T-helper 2 cell treated with Interferon-gamma antibody and Interleukin-4, amounts not matched to agents 5 μg/mL and 100 μg/mL, for 36 hours (primary cell): ENCODE measurements at places on chromosomes 16 and 17.

GRCh38 chr17:28839221-28839620 lies 3.4 kb downstream of the FAM222B start:
- DNase-seq, result no peak

DNA sequence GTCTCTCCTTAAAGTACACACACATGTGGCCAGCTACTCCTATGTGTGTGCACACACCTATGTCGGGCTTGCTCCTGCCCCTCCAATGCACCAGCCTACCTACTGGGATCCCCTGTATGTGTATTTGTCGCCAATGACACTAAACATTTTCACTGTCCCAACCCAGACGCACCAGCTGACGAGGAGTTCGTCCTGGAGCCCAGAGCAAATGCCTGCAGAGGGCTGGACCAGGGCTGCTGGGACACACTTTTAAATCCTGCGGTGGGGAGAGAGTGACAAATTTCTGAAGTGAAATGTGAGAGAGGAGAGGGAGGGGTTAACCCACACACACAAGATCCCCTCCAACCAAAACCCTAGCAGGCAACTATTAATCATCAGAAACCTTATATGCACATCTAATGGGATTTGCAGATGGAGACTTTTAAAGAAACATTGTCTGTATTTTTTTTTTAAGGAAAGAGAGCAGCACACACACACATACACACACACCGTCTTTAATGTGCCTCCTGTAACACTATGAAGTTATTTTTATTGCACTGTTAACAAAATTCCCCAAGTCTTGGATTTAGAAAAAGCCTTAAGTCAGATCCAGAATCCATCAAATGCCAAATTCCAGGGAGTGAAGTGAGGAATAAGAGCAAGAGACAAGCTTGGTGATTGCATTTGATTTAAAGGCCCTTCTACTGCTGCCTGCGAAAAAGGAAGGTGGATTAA lies at the start of gene MEOX1:
MEOX1 (minus strand) TSS at position 224 of the 714 bp plus-strand sequence. CDS start 388 bp downstream, outside the sequence.
- peak; percentile 60 for DNase-seq

DNA sequence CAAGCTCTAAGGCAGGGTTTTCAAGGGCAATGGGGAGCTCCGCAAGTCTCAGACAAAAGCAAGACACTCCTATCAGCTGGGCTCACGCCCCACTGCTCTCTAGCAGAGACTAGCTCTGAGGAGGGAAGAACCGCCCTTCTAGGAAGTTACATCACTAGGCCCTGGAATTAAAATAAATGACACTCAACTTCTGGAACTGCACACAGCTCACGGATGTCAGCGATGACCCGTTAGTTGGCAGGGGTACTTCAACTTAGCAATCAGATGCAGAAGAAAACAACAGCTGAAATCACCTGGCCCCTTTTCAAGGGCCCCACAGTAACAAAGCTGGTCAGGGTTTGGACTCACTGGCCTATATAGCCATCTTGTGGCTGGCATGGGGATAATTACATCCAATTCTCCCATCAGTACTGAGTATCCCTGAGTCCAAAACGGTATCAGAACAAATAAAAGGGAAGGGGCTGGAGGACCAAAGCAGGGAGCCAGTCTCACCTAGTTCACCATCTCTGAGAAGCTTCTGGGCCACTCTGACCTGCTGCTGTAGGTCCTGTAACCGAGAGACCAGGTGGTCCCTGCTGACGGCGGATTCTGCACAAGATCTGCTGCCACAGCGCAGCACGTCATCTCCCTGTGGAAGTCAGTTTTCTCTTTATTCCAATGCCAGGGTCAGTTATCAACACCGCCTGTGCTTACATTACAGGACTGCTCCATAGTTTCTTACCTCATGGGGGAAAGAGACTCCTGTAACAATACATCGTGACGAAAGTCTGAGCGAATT lies 22.2 kb downstream of the SERPINF1 start:
- no peak for DNase-seq

DNA sequence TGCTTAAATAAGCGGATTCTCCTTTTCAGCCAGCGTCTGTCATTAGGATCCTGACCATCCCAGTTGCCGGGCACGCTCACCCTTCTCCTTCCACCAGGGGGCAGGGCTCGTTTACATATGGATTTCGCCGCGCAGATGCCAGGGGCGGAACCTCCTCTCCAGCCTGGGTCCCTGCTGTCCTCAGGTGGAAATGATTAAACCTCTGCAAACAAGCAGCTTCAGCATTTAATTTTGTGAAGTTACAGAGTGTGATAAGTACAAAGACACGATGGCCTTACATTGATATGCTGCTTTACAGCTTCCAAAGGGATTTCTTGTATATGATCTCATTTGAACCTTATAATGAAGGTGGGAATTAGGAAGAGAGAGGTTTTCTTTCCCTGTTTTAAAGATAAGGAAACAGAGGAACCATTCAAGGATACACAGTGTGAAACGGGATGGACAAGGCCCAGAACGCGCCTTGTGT lies 3.9 kb upstream of the KRT28 start:
- DNase-seq, result peak; percentile 57

DNA sequence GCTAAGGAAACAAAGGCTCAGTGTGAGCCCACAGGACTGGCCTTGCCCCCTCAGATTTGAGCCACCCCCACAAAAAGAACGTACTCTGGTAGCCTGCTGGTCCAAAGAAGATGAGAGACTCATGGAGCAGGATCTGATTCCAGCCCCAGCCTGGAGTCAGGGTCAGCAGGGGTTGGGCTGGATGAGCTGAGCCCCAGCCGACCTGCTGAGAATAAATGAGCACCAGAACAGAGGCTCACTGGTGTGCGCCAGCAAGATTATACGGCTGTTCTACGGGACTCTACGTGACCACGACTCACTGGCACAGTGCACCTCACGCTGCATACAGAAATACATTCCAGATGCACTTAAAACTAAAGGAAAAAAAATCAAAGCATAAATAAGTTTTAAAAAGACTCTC lies 186.0 kb upstream of the RPL38 start:
- DNase-seq, result no peak

DNA sequence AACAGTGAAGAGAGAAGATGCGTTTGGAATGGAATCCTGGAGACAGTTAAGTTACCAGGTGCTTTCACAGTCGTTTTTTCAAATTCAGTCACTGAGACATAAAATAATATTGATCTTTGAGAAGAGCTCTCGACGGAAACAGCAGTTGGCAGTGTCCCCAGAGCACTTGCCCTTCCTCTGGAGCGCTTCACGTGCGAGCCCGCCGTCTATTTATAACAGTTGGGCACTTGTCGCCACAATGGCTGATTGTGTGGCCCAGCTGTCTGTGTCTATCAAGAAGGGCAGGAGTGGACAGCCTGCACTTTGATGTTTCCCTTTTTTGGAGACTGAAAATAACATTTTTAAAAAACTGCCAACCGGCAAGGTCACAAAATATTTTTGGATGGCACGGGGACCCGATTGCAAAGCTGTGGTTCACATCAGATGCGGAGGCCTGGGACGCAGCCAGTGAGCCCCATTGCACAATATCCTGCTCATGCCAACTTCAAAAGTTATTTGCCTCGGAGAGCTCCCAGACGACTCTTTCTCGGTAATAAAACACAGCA lies 62.9 kb downstream of the ADCY9 start:
- no peak for DNase-seq
